Esophagus muscularis mucosa (tissue), 4 donors: ENCODE measurements at places on chromosomes 2 and 18. TPM values are rescaled to one million over a fixed set of nuclear protein-coding genes. Genes with fewer than 3 reads are reported as not detected.

GRCh38 chr2:241555711-241556110, 2.8 kb upstream of the BOK start:
- no peak overlapping the region for H3K4me3 ChIP-seq
- no peak overlapping the region for H3K27ac ChIP-seq
- no peaks in the 10 kb centered on the region for H3K36me3 ChIP-seq
- H3K4me1 ChIP-seq, result peaks cover 33% of the 10 kb centered on the region
- no peaks in the 10 kb centered on the region for H3K27me3 ChIP-seq

DNA sequence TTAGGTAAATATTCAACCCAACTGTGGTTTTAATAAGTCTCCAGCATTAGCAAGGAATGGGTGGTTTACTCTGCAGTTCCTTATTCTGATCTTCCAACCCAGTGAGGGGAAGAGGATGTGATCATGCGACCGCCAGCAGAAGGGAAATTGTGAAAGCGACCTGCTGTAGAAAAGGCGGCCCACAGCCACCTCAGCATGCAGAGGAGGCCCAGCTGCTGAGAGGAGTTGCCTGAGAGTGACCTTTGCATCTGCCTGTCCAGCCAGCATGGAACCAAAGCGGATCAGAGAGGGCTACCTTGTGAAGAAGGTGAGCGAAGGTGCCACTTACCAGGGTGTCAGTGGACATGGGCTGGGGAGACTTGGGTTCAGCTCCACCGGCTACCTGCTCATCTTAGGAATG, at the start of gene PLEK:
Gene PLEK, plus strand, starts transcription at position 196 of the 400 bp plus-strand sequence. Its CDS starts 70 bp downstream, at position 266.
- H3K27ac ChIP-seq, result no peak within 1 kb of the TSS
- peaks cover 12% of the 10 kb centered on the region for H3K4me1 ChIP-seq
- H3K36me3 ChIP-seq, result no peaks in the 10 kb centered on the region
- no peak for DNase-seq

GRCh38 chr2:3712424-3712823, 9.0 kb downstream of the DCDC2C start:
- H3K4me3 ChIP-seq, result no peak overlapping the region
- no peaks in the 10 kb centered on the region for H3K36me3 ChIP-seq
- H3K27ac ChIP-seq, result no peak overlapping the region
- DNase-seq, result no peak
- H3K27me3 ChIP-seq, result no peaks in the 10 kb centered on the region

- H3K27me3 ChIP-seq, result no peaks in the 10 kb centered on the region
- no peak for DNase-seq
- no peak overlapping the region for H3K4me3 ChIP-seq
- peaks cover 60% of the 10 kb centered on the region for H3K4me1 ChIP-seq
- H3K27ac ChIP-seq, result peak overlapping the region; percentile 79
Observed at GRCh38 chr2:85273738-85274731, 53.8 kb downstream of the TGOLN2 start.

DNA sequence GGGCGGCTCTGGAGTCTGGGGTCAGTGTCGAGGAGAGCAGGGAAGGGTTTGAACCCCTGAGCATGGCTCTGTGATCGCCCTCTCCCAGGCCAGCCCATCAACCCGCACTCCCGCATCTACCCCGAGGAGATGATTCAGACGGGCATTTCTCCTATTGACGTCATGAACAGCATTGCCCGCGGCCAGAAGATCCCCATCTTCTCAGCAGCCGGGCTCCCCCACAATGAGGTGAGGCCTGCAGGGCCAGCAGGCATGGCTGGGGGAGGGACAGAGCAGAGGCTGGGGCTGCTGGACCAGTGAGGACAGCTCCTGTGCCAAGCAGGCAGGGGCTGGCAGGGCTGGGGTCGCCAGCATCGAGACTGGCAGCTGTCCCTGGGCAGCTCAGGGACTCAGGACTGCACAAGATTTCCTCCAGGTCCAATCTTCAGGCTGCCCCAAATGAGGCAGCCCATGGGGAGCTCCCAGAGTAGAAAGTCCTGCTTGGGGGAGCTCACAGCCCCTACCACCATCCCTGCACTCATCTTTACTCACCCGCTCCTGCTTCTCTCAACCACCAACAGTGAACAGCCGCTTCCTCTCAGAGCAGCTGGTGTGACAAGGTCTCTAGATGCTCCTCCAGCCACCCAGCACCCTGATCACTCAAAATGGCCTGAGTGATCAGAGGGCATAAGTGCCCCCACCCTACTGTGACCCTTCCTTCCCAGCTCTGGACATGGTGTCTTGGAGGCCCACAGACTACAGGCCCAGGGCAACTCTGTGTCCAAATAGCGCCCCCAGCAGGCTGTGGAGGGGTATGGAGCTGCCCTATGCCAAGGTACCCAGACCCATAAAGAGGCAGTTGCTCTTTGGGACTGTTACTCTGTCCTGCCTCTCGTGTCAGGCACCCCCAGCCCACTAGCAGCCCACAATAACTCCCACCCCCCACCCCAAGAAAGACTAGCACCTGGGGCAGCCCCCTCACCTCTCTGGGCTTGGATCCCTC, 18.3 kb upstream of the ANKRD53 start:
- peaks cover 7% of the 10 kb centered on the region for H3K4me1 ChIP-seq
- DNase-seq, result peak; percentile 88
- no peaks in the 10 kb centered on the region for H3K36me3 ChIP-seq
- no peak overlapping the region for H3K27ac ChIP-seq

DNA sequence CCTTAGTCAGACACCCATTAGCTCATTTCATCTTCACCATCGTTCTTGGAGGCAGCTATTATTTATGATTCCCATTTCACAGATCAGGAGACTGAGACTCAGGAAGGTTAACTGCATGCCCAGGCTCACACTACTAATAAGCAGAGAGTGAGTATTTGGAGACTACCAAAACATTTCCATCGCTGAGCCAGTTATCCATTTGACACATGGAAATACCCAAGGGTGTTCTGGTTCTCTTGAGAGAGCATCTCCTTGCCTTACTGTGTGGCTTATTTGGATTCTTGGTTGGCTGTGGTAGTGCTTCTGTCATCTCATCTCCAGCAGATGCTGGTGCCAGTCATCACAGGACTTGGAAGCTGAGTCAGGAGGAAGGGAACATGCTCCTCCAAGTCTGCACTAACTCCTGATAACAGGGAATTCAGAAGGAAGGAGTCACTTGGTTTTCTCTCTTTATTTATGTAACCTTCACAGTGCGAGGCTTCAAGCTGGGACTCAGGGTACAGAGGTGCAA, 55.2 kb downstream of the RASGRP3 start:
- H3K27me3 ChIP-seq, result no peaks in the 10 kb centered on the region
- peaks cover 14% of the 10 kb centered on the region for H3K4me1 ChIP-seq
- no peak overlapping the region for H3K27ac ChIP-seq

DNA sequence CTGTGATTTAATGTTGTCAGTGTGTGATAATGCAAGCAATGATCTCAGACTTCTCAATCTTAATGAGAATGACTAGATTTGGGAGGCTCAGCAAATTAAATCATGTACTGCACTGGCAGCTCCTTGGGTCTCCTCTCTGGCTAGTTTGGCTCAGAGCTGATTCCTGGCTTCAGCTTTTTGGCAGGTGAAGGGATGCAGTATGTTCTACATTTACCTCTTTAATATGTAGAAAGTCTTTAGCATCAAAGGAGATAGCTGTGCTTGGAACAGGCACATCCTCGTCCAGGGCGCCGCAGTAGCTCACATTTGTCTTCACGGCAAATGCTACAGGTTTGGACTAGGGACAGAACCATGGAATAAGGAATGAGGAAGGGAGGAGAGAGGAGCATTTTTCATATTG, 52.4 kb upstream of the ARL5A start:
- H3K27ac ChIP-seq, result no peak overlapping the region
- no peaks in the 10 kb centered on the region for H3K27me3 ChIP-seq
- no peak overlapping the region for H3K4me3 ChIP-seq

DNA sequence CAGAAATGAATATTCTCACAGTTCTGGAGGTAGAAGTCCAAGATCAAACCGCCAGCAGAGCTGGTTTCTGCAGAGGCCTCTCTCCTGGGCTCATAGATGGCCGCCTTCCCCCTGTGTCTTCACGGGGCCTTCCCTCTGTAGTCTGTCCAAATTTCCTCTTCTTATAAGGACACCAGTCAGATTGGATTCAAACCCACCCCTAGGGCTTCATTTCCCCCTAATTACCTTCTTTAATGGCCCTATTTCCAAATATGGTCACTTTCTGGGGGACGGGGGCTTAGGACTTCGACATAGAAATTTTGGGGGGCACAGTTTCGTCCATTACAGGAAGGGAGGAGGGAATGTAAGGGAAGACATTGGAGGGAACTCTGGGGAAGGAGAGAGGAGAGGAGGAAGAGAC, 132.6 kb downstream of the DDX1 start:
- no peak overlapping the region for H3K27ac ChIP-seq
- H3K4me1 ChIP-seq, result no peaks in the 10 kb centered on the region
- no peak for DNase-seq

DNA sequence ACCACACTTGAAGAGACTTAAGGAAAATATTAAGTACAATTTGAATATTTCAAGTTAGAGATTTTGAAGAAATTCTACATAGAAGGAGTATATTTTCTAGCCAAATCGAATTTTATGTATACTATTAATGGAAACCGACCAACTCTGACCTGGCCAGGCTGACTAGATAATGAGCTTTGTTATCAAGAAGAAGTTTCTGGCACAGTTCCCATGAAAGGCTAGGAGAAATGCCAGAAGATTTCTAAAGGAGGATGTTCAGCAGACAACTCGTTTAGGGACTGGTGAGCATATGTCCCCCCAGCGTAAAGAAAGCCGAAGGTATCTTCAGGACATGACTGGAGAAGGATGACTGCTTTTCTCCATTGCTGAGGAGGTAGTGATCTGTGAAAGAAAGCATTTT, 127.3 kb downstream of the DIS3L2 start:
- no peak overlapping the region for H3K4me3 ChIP-seq
- no peak overlapping the region for H3K27ac ChIP-seq
- DNase-seq, result no peak
- no peaks in the 10 kb centered on the region for H3K27me3 ChIP-seq

DNA sequence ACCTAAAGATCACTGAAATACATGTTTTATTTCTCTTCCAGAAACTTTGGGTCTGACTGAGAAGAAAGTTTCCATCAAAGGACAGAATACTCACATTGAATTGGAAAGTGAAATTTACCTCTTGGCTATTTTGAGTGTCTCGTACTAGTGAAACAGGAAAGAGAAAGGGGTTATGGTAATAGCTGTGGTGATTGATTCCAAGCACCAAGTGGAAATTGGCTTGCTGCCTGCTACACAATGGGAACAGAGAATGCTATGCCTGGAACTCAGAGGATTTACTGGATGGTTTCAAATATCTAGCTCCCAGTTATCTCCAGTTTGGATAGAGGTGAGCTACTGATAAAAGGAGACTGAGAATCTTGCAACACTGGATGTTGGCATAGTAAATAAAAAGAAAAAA, 492.8 kb upstream of the FSIP2 start:
- no peaks in the 10 kb centered on the region for H3K27me3 ChIP-seq
- no peak overlapping the region for H3K27ac ChIP-seq

GRCh38 chr2:175275539-175275938, 94.0 kb upstream of the ATP5MC3 start:
- H3K4me3 ChIP-seq, result no peak overlapping the region
- no peak overlapping the region for H3K27ac ChIP-seq
- no peak for DNase-seq
- peaks cover 10% of the 10 kb centered on the region for H3K27me3 ChIP-seq
- no peaks in the 10 kb centered on the region for H3K4me1 ChIP-seq

GRCh38 chr2:144445196-144445595, 74.7 kb downstream of the ZEB2 start:
- DNase-seq, result no peak
- peaks cover 5% of the 10 kb centered on the region for H3K4me1 ChIP-seq
- no peaks in the 10 kb centered on the region for H3K36me3 ChIP-seq
- no peak overlapping the region for H3K27ac ChIP-seq
- no peak overlapping the region for H3K4me3 ChIP-seq

DNA sequence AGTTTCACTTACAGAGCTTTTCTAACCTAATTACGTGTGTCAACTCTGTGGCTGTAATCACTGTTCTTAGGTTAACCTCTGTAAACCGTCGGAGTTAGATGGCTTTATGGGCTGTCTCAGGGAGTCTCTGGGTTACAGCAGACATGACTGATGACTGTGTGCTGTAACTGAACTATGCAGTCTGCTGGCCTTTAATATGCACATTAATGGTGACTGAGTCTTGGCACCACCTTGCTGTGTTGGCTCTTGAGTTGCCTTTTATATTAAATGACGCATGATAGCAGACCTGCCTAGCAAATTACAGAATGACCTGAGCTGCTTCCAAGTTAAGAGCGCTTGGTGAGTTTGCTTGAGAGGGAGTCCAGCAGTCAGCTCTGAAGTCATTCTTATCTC, 90.1 kb downstream of the ACKR3 start:
- H3K4me1 ChIP-seq, result peaks cover 46% of the 10 kb centered on the region
- peak; percentile 87 for DNase-seq
- H3K27ac ChIP-seq, result no peak overlapping the region

DNA sequence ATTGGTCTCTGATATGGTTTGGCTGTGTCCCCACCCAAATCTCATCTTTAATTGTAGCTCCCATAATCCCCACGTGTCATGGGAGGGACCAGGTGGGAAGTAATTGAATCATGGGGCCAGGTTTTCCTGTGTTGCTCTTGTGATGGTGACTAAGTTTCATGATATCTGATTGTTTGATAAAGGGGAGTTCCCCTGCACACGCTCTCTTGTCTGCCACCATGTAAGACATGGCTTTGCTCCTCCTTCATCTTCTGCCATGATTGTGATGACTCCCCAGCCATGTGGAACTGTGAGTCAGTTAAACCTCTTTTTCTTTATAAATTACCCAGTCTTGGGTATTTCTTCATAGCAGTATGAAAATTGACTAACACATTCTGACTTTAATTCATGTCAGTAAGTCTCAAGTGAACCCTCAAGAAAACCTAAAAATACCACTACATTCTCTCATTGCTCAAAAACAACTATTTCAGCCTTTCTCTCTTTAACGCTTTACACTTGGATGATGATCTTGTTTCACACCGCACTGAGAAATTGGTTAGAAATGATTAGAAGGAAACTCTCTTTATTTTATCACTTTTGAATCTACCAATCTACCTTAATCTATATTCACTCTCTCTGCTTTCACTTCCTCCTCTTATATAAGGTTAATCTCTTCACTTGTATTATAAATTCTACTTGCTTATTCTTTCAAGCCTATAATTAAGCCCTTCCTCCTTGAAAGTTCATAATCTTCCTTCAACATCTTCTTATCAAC, 110.1 kb downstream of the GALR1 start:
- H3K27ac ChIP-seq, result no peak overlapping the region
- H3K27me3 ChIP-seq, result no peaks in the 10 kb centered on the region
- no peaks in the 10 kb centered on the region for H3K4me1 ChIP-seq
- no peaks in the 10 kb centered on the region for H3K36me3 ChIP-seq
- DNase-seq, result no peak

GRCh38 chr2:240987588-240987987, 10.8 kb upstream of the SNED1 start:
- no peaks in the 10 kb centered on the region for H3K36me3 ChIP-seq
- H3K4me3 ChIP-seq, result no peak overlapping the region
- H3K27ac ChIP-seq, result no peak overlapping the region
- DNase-seq, result no peak
- H3K4me1 ChIP-seq, result peaks cover 39% of the 10 kb centered on the region

Gene COX7A2L
- 97.2 TPM for total RNA-seq

Gene CDH7
- total RNA-seq, result 0.06 TPM

Gene SOX11
- 0.50 TPM for total RNA-seq

Gene MYO3B
- total RNA-seq, result 0.06 TPM

Gene C2orf80
- not detected for total RNA-seq

Gene ST6GAL2
- total RNA-seq, result 3.6 TPM

Gene UPP2
- total RNA-seq, result not detected
